ENCODE measurements at places on chromosomes 5 and 9.

DNA sequence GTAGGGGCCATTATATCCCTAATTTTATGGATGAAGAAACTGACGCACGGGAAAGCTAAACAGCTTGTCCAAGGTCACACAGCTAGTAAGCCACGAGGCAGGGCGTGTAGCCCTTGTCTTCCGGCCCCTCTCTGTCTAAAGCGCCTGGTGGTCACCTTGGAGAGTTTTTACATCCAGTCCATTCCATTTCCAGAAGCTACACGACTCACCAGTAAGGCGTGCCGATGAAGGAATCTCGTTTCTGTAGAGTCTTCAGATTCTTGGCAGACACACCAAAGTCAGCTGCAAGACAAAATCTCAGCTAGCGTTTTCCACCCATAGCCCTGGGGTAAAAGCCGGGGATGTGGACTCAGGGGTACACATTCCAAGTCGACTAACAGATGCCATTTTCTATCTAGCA is 80.5 kb downstream of the STK10 start:
- no peak for DNase-seq

- DNase-seq = peak; percentile 84
These were observed 948 bp upstream of the FAM53C start for GRCh38 chr5:138336952-138337684.

DNA sequence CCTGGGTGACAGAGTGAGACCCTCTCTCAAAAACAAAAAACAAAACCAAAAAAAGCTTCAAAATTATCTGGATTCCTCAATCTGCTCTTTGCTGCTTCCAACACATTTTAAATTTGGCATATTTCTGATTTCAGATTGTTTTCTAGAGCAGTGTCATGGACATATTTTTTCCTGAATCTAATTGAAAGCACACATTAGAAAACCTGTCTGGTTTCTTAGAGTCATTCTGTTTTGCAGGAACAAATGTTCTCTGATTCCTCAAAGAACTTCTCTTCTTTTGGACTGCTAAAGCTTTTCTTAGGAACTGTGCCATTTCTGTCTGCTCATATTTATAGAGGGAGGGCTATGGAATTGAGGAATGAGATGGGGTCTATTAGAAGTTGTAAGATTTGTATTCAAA is 81.6 kb downstream of the RAI14 start:
- DNase-seq = no peak

DNA sequence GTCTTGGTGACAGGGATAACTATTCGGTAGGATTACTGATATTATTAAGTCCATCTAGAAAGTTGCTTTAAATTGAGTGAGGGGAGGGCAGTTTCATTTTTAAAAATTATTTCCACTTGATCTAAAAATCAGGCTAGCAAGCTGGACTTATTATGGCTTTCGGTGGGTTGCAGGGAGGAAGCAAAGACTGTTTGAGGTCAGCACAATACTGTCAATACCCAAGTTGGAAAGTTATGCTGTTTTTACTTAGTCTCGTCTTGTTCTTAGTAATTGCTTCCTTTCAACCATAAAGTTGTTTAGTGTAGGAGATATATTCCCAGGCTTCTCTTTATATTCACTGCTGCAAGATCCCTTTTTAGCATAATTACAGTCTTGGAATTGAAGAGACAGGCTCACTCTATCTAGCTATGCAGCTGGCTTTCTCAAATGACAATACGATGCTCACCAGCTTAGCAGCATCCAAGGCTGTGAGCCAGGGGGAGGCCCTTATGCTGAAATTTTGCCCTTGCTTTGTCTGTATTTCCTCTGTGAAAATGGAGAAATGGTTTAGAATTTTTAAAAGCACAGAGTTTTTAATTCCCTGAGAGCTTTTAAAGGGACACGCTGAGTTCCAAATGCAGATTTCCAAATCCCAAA is 68.2 kb upstream of the APC start:
- no peak for DNase-seq

- DNase-seq = no peak
These were observed 286.1 kb downstream of the ANXA1 start for GRCh38 chr9:73437758-73438157.

DNA sequence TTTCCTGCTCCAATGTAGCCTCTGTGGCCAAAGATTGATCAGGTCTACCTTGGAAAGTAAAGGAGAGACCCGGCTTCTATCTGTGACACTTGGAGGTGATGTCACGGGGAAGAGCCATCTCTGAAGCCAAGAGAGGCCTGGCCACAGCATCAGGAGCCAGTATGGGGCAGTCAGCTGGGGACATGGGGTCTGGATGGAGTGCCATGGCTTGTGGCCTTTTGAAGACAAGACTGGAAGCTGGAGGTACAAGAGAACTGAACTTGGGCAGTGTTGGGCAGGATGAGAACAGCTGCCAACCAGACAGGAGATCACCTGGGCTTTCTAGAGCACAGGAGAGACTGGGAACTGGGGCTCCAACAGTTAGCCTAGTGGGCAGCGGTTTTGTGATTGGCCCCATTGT is 190.7 kb downstream of the TENT4A start:
- no peak for DNase-seq

- DNase-seq = no peak
These were observed 3.6 kb downstream of the FBXO38 start for GRCh38 chr5:148387325-148387724.

GRCh38 chr5:141192110-141192725 is at the start of gene PCDHB10:
PCDHB10 (plus strand) TSS chr5:141192353; CDS start chr5:141192553, 200 bp downstream.
- DNase-seq = peak; percentile 61

- no peak for DNase-seq
These were observed 157.9 kb downstream of the NFIB start for GRCh38 chr9:14156046-14156445.

DNA sequence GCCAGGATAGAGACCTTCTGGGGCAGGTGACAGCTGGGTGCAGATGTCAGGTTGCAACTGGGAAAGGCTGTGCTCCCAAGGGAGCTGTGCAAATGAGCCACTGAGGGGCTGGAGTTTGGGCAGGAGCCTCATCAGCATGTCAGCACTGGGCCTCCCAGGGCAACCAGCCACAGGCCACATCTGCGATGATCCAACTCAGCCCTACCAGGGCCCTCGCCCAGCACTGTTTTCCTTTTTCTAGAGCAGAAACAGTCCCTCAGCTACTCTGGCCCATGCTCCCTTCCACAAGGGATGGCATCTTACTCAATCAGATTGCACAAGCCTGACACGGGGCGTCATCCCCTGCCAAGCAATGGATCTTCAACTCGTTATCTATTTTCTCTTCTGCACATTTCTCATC is 24.8 kb downstream of the NIPAL4 start:
- DNase-seq = peak; percentile 64

DNA sequence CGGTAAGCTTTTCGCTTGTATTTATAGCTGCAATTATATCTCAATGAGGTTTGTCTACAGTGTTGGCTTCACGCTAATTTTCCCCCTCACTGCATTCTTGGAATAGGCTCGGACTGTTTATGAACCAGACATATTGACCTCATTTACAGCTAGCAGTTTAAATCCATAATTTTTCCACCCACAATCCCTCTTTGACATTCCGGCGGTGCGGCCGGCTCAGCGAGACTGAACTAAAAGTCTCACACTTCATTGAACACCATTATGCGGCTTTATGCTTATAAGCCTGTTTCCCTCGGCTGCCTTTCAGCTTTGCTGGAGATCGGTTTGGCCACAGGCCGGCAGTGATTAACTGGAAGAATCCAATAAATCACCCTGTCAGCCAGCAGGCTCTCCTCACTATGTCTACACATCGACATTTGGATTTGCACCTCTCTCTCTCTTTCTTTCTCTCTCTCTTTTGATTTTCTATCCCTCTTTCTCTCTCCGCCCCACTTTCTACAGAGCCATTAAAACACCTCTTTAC is 315.0 kb upstream of the TLE4 start:
- no peak for DNase-seq

DNA sequence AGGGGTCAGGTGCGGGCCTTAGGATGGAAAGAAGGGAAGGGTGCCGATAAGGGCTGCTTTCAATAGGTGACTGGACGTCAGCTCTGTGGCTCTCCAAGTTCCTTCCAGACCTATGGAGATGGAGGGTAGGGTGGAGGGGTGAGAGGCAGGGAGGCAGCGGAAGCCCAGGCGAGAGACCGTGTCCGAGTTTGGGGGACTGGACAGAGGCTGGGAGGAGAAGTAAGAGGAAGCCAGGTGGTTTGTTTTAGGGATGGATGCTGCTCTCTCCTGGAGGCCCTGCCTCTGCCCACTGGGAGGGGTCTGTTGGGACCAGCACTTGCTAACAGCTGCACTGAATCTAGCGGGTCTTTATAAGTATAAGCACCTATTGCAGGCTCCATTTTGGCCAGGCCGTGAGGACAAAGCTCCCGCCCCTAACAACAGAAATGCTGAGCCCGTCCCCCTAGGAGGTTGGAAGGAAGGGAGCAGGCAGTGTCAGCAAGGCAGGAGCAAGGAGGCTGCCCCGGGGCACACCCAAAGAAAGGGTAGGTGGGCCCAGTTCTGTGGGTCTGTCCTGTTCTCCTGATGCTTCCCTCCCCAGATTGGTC is 167.5 kb downstream of the DAB2IP start:
- no peak for DNase-seq

Data from NB4 (cell line).